ENCODE measurements at places on chromosomes 2 and 18.
A peak's percentile ranks its signal among the peaks of the same experiment; 100 is the strongest.

- DNase-seq = no peak
These were observed 14.9 kb downstream of the COPS9 start for GRCh38 chr2:240121190-240121589.

DNA sequence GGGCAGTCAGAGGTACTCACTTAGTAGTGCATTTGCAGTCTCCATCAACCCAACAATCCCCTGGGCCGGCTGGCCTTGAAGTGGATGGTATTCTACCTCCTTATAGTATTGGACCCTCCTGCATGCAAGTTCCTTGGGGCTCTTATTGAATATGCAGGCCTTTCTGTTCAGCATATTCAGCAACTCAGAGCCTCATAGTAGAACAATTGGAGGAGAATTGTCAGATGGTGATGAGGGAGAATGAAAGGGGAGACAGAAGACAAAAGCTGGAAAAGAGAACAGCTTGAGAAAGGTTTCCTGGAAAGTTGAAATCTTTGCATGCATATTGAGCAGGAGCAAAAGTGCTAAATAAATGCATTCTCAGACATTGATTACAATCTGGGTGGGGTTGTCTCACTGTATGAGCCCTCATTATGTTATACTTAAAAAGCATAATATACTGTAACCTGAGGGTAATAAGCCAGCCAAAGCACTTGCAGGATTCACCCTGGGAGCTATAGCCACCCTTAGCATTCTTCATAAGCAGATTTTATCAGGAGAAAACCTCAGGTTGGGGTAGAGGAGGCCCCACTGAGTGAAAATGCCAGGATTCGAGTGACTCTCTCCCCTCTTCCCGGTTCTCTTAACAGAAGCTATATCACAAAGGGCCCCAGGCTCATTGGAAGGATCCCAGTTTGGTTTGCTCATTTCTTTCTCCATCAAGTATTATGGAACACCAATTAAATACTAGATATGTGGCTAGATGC lies 178.1 kb downstream of the MSH2 start:
- DNase-seq = no peak

GRCh38 chr2:186255823-186256222 lies 230.2 kb upstream of the ZC3H15 start:
- DNase-seq = no peak

GRCh38 chr2:113131352-113132185 lies 4.2 kb downstream of the IL1RN start:
- DNase-seq = no peak

DNA sequence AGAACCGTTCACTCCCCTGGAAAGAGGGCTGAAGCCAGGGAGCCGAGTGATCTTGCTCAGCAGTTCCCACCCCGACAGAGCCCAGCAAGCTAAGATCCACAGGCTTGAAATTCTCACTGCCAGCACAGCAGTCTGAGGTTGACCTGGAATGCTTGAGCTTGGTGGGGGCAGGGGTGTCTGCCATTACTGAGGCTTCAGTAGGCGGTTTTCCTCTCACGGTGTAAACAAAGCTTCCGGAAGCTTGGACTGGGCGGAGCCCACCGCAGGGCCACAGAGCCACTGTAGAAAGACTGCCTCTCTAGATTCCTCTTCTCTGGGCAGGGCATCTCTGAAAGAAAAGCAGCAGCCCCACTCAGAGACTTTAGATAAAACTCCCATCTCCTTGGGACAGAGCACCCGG lies 180.8 kb downstream of the WDR7 start:
- no peak for DNase-seq

DNA sequence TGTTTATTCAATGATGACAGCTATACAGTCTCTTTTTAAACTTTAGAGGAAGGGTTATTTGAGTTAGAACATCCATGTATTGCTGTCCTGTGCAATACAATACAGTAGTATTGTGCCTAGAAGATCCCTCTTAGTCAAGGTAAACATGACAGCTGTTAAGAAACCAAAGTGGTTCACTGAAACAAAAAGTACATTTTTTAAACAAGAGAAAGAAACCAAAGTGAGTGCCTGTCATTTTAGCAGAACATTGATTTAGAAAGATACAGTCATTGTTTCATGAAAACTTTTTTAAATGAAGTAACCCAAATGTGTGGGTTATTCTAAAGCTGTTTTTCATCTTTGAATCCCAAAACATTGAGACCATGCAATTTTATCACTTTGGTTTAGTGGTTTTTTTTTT lies 15.5 kb downstream of the ITPRID2 start:
- no peak for DNase-seq

- DNase-seq = peak; percentile 25
These were observed 3.6 kb upstream of the DGKD start for GRCh38 chr2:233350708-233351107.

Measured in activated naive CD4-positive, alpha-beta T cell treated with Interleukin-2 at 50 U/mL for 16 hours (primary cell).